ENCODE measurements at places on chromosomes 7 and 10.

DNA sequence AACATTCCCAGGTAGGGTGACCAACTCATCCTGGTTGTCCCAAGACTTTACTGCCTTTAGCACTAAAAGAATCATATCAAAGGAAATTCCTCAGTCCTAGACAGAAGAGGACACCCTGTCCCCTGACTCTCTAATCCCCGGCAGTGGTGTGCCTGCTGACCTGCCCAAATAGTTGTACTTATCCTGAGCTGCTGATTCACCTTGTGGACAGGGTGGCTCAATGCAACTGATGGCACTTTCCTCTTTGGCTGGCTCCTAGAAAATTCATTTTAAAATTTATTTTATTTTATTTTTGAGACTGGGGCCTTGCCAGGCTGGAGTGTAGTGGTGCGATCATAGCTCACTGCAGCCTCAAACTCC, 111.7 kb downstream of the JCAD start:
- no peak for DNase-seq

- DNase-seq, result no peak
Observed at GRCh38 chr7:116111475-116111874, 80.9 kb upstream of the TFEC start.

DNA sequence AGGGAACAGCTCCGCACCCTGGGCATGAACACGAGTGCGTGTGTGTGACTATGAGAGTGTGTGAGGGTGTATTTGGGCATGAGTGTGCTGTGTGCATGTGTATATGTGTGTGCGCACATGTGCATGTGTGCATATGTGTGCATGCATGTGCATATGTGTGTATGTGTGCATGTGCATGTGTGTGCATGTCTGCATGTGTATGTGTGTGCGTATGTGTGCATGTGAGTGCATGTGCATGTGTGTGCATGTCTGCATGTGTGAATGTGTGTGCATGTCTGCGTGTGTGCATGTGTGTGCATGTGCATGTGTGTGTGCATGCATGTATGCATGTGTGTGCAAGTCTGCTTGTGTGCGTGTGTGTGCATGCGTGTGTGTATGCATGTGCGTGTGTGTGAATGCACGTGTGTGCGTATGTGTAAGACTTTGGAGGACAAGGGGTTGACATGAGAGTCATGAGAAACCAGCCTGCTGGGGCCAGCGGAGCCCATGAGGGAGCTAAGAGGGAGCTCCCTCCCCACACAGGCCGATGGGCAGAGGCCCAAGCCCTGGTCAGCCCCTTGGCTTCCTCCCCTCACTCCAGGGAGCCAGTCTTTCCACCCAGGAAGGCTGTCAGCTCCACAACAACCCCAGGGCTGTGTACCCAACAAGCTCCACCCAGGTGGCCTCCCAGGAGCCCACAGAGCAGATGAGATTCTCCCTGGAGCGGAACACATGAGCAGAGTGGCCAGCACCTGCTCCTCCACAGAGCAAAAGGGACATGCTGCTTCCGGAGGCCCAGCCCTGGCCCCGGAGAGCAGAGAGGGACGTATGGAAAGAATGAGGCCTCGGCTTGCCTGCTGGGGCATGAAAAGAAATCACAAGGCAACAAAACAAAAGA, 142.5 kb upstream of the PPP2R2D start:
- peak; percentile 66 for DNase-seq

GRCh38 chr7:123747620-123748141, 1.1 kb downstream of the WASL start:
- DNase-seq, result peak; percentile 35
